ENCODE measurements at places on chromosomes 12 and 14.

GRCh38 chr12:71216725-71217579 is 59.2 kb upstream of the TSPAN8 start:
- no peak for DNase-seq

GRCh38 chr12:17459214-17459613 is 630.8 kb downstream of the RERGL start:
- no peak for DNase-seq

DNA sequence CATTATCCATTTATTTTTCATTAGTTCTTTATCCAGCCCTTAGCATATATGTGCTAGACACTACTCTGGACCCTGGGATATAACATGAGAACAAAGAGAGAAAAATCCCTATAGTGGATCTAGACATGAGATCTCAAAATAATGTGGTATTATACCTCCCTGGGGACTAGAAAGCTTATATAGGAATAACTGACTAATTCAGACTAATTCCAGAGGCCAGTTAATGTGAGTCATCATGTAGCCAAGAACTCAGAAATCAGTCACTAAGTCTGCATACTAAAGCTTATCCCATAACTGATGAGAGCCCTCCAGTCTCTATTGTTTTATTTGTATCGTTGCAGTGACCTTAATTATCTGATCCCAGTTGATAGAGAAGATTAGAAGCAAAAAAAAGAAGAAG is 267.1 kb upstream of the RGS6 start:
- no peak for DNase-seq

GRCh38 chr14:81837304-81837703 is 303.7 kb upstream of the SEL1L start:
- DNase-seq: no peak

GRCh38 chr12:27818401-27818918 is 38.4 kb upstream of the MANSC4 start:
- no peak for DNase-seq

- DNase-seq: no peak
Measured at GRCh38 chr14:73140811-73141323, 4.6 kb downstream of the PSEN1 start.

GRCh38 chr12:110590059-110590458 is 6.9 kb upstream of the PPTC7 start:
- DNase-seq: no peak

DNA sequence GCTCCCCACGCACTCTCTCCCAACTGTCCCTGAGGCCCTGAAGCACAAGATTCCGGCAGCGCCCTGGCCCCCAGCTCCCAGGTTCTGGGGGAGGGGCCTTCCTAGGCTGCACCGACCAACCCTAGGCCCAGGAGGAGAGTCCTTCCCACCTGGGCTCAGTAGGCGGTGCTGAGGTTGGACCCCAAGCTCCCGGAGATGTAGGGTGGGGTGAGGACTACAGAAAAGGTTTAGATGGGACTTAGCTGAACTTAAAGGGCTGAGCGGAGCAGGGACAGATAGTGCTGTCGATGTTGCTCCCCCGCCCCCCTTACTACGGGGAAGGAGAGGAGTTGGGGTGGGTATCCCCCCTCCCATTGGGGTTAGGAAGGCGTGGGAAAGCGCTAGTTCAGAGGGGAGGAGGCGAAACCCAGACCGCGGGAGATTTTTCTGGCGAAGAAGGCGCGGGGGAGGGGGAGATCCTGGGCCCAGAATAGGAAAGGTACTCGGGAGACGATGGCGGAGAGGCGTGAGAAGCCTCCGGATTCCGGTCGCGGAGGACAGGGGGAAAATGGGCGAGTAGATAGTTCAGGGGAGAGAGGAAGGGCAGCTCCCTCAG is 4.2 kb upstream of the BAZ2A start:
- DNase-seq: no peak

GRCh38 chr12:93502802-93503623 is 35.7 kb downstream of the MRPL42 start:
- DNase-seq: peak; percentile 50

DNA sequence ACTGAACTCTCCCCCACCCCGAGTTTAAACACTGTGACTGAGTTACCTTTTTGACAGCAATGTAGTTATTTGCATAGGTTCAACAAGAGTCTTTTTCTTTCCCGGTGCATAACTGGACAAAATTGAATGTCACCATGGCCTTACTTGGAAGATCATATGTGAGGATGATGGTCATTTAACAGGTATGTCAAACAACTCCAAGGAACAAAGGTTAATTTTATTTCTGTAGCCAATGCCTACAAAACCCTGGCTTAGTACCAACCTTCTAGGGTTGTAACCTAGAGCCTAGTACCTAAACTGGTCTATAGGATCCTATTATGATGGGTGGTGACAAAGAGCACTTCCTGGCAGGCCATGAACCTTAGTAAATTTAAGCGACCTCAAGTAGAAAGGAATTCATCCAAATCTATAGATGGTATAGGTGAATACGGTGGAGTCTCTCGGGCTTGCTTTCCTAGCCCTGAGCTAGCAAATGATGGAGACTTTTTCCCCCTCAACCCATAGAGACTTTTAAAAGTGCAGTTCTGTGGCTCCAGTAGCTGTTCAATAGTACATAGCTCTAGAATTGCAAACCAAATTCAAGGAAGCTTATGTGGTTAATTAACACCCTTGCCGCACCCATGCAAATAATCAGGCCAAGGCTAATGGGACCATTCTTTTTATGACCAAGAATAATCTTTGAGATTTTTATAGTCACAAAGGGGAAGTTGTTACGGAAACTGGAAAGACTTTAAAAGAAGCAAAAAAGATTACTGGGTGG is 89.0 kb downstream of the SLC38A1 start:
- peak; percentile 33 for DNase-seq

GRCh38 chr12:109475121-109475520 is 2.0 kb downstream of the KCTD10 start:
- no peak for DNase-seq

DNA sequence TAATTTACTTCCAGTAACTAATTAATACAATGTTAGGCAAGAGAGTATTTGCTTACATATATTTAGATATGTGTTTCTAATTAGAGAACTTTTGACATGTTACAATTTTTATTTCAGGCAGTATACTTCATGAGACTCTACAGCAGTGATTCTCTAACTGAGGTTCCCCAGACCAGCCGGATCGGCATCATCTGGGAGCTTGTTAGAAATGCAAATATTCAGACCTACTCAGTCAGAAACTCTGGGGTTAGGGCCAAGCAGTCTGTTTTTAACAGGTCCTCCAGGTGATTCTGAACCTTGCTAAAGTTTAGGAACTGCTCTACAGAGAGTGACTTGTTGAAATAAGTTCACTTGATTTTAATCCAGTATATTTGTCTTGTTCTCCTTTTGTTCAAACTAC is 46.5 kb downstream of the ARID2 start:
- DNase-seq: no peak

GRCh38 chr12:111773801-111774551 is 7.2 kb downstream of the ALDH2 start:
- DNase-seq: peak; percentile 45

DNA sequence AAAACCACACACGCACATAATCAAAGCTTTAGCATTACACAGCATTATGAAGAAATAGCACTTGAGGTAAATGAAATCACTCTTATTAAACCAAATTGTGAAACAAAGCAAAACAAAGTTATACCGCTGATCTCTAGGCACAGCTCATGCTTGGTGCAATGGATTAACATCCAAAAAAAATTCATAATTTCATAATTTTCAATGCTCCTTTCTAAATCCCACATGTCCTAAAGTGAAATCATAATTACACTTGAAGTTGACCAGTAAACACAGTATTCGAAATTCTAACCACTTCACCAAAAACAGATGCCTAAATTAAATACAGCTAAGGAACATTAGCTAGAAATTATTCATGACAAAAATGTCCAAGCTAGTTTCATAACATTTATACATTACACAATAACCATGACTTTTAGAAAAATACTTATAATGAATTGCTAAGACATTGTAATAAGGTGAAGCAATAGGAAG is 1.5 kb downstream of the MLH3 start:
- no peak for DNase-seq

DNA sequence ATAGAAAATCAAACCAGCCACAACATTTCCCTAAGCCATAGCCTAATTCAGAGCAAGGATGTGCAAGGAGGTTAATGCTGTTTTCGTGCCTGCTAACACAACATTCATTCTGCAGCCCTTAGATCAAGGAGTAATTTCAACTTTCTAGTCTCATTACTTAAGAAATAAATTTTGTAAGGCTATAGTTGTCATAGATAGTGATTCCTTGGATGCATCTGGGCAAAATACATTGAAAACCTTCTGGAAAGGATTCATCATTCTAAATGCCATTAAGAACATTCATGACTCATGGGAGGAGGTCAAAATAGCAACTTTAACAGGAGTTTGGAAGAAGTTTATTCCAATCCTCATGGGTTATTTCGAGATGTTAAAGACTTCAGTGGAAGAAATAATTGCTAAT is 283.2 kb downstream of the RPAP3 start:
- no peak for DNase-seq

- no peak for DNase-seq
Measured at GRCh38 chr14:39203659-39204606, 28.9 kb downstream of the PNN start.

- no peak for DNase-seq
Measured at GRCh38 chr14:101635749-101636560, 74.7 kb downstream of the DIO3 start.

DNA sequence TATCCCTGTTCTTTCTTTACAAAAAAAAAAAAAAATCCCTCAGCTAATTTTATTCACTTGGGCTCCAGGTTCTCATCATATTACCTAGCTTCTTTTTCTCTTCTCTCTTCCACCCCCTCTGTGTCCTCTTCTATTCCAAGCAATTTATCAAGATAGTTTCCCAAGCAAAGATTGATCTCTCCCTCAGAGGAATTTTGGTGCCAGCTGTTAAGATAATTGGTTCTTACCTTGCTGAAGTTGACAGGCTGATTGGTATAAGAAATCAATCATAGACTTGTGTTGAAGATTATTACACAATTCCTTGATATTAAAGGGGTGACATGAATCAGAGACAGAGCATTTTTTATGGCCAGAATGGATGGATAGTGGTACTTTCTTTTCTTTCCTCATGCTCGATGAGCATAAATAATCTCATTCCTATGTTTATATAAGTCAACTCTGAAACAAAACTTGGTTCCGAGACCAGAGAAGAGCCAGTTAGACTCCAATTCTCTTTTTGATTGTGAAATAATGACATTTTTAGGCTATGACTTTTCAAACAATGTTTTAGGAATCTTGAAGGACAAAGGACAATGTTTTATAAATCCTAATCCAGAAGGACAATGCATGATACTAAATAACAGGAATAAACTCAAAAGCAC is 264.1 kb upstream of the PRKD1 start:
- DNase-seq: no peak

- DNase-seq: no peak
Measured at GRCh38 chr14:32432813-32433538, 103.9 kb downstream of the AKAP6 start.

- no peak for DNase-seq
Measured at GRCh38 chr12:28497889-28498411, 307.7 kb downstream of the CCDC91 start.
